ENCODE measurements at places on chromosomes 7 and 10.

GRCh38 chr10:78109210-78109609 lies 75.5 kb downstream of the RPS24 start:
- no peak for DNase-seq

- DNase-seq = no peak
Observed at GRCh38 chr7:123784263-123784662, 35.5 kb upstream of the WASL start.

DNA sequence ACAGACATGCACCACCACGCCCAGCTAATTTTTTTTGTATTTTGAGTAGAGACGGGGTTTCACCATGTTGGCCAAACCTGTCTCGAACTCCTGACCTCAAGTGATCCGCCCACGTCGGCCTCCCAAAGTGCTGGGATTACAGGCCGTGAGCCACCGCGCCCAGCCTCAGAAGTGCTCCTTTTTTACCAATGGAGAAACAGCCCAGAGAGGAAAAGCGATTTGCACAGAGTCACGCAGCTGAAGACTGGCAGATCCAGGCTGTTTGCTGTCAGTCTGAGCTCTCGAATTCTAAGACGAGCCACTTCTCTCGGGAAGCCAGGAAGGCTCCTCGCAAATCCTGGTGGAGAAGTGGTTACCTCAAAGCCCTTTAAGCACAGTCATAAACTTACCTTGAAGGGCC lies 57.4 kb upstream of the SDK1 start:
- no peak for DNase-seq

- no peak for DNase-seq
Observed at GRCh38 chr7:121744877-121745276, 128.1 kb upstream of the PTPRZ1 start.

GRCh38 chr7:98569691-98570337 lies 47.3 kb upstream of the NPTX2 start:
- DNase-seq = no peak

GRCh38 chr7:67990716-67991115 lies 994.1 kb downstream of the TYW1 start:
- no peak for DNase-seq

GRCh38 chr7:43044511-43044910 lies 67.9 kb upstream of the HECW1 start:
- no peak for DNase-seq

DNA sequence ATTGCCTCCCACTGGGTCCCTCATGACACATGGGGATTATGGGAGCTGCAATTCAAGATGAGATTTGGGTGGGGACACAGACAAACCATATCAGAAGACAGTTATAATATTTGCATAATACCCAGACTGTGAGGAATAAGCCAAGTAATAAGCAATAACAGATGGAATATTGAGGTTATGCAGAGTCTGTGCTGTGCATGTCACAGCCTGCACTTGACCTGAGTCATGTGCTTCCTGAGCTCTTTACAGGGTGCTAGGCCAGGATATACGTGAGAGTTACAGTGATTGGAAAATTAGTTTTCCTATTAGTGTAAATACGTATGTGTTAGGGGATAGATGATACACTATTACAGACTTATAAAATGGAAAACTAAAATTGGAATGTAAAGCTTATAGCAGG lies 288.7 kb downstream of the SDK1 start:
- no peak for DNase-seq

GRCh38 chr7:70855373-70855772 lies 276.6 kb upstream of the GALNT17 start:
- no peak for DNase-seq

DNA sequence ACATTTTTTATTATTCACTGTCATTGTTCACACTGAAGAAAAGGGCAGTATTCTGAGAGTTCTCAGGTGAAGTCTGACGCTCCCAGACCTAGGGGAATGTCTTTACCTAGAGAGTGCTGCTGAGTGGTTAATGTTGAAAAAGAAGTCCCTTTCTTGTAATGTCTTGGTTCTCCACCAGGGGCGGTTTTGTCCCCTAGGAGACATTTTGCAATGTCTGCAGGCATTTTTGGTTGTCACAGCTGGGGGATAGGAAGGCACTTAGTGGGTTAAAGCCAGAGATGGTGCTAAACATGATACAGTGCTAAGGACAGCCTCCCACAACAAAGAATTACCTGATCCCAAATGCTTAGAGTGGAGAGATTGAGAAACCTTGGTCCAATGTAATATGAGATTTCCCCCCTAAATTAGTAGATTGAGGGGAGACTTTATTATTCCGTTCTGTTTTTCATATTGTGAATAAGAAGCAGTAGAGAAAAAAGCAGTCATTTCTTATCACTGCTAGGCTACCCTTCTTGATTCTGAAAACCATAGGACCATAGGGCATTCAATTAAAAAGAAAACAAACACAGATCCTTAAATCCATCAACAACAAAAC lies 13.1 kb downstream of the UMAD1 start:
- DNase-seq = no peak

DNA sequence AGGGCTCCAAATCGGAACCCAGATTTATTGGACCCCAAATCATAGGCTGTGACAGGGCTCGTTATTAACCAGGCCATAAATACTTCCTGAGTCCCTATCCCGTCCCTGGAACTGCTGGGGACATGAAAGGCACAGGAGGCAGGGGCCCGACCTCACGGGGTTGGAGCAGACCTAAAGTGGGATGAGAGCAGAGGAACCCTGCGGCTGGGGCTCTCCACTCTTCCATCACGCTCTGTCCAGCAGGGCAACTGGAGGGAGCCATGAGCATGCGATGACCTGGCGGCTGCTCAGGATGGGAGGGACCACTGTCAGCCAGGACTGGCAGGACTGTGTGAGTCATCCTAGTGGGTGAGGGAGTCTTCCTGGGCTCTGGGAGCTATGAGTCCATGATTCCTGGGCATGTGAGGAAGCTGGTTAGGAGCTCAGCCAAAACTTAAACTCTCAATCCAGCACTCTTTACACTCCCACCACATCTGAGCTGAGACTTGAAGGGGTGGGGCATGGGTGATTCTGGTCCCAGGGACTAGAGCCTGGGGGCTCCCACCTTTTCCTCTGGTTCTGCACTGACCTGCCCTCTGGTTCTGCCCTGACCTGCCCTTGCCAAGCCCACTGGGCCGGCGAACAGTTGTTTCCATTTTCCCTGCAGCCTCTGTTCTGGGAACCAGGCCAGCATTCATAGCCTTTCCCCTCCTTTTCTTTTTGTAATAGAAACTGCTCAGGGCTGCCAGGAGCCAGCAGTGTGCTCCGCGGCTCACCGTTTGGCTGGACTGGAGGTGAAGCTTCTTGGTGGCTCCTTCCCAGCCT lies 47.1 kb downstream of the SYPL1 start:
- DNase-seq = no peak

GRCh38 chr10:121891103-121891502 lies 36.7 kb downstream of the ATE1 start:
- no peak for DNase-seq

DNA sequence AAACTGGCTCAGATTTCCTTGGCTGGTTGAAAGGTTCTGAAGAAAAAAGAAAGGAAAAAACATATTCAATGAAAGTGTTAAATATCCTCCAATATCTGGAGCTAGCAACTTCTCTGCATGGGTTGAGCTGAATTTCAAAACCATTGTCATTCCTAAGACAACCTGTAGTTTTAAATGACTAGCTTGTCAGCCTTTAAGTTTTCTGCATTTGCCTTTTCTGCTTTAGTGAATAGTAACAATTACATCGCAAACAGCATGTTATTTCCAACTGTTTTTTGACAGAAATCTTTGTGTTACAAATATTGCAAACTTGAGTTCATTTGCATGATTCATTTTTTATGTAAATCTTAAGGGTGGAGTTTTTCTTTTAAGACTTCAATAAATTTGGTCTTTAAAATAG lies 852.3 kb upstream of the CELF2 start:
- DNase-seq = no peak

DNA sequence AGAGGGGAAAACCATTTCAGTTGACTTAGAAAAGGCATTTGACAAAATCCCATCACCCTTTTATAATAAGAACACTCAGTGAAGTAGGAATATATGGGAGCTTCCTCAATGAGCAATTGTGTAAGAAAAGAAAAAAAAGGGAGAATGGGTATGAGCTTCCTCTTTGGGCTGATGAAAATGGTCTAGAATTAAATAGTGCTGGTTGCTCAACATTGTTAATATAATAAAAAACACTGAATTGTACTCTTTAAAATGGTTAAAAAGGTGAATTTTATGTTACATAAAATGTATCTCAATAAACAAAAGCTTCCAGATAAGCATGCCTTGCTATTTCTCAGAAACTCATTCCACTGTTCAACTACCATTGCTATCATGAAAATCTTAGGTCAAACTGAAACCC lies 40.6 kb downstream of the LRRC17 start:
- DNase-seq = no peak
